Pancreas (tissue), 10 donors: ENCODE measurements at places on chromosomes 11 and 22. TPM values are rescaled to one million over a fixed set of nuclear protein-coding genes. Genes with fewer than 3 reads are reported as not detected.

DNA sequence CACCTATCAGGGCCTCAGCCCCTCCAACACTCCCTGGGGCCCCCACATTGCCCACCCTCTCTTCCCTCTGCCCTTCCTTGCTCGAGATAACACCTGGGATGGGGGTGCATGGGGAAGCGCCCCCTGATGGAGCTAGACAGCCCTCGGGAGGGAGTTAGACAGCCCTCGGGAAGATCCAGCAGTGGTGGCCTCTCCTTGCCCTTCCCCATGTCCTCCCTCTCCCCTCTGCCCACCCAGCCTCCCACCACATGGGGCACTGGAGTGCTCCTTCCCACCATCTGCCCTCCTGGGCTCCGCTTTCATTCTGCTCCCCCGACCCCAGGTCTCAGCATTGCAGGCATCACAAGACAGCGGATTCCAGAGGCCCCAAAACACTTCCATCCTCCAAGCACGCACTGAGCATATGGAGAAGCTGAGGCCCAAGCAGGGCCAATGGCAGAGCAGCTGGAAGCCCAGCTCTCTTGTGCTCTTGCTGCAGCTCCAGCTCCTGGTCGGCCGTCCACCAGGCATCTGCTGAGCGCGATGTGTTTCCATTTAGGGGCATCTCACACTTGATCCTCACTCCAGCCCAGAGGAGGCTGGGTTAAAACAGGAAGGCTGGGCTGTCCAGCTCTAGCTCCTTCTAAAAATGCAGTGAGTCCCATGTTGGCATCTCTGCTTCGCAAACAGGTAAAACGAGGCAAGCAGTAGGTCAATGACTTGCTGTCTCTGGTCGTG is 65.6 kb downstream of the IGLL1 start:
- H3K27ac ChIP-seq, result no peak overlapping the region
- H3K4me3 ChIP-seq, result no peak overlapping the region
- no peaks in the 10 kb centered on the region for H3K27me3 ChIP-seq
- no peak for DNase-seq
- H3K36me3 ChIP-seq, result no peaks in the 10 kb centered on the region

DNA sequence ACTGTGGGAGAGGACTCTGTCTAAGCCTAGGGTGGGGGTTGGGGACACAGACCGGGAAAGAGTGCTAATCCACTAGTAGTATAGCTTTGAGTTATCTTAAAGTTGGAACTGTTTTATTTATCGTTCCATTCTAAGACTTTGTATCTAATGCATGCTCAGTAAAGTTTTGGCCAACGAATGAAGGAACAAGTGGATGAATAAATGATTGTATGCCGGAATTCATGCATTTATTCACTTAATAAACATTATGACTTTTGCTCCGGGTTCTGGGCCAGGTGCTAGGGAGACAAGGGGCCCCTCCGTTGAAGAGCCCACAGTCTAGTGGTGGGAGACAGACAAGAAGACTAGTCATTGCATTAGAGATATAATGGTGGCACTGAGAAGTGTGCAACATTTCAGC is 645 bp downstream of the RNF121 start:
- H3K27ac ChIP-seq, result no peak overlapping the region
- H3K4me3 ChIP-seq, result peak overlapping the region; percentile 50

The KIRREL3 gene
- not detected for total RNA-seq

The PPFIBP2 gene
- total RNA-seq, result 11.2 TPM

The NCF4 gene
- 6.5 TPM for total RNA-seq
